ENCODE measurements at places on chromosomes 6 and 20.

DNA sequence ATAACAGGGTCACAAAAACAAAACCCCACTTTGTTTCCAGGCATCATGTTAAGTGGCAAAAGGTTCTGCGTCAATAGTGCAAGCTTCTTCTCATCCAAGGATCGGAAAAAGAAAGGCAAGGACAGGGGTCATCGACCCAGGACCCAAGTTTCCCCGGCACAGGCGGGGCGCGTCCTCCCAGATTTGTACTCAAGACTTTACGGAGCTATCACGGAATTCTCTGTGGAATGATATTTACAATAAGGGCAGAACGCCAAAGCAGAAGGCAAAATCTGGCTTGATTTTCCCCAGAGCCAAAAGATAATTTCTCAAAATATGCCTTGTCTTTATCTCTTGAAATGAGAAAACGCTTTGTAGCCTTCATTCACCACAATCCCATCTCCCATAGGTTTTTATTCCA is 25.5 kb downstream of the PDE10A start:
- DNase-seq, result no peak

GRCh38 chr6:33578164-33578563 is 1.9 kb downstream of the BAK1 start:
- DNase-seq, result no peak

DNA sequence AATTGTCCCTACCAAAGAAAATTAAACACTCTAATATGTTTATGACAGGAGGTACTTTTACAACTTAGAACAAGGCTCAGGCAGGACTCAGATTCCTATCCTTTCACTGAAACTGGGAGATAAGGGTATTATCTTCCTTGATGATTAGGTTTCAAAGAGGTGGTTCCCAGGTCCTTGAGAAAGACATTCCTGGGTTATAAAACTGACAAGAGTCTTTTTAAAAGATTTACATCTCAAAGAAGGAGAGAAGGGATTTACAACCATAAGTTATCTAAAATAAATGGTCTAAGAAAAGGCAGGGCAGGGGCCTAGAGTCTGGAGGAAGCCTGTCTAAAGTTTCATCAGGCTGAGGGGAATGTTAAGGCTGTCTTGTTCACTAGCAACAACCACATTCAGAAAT is 1492.5 kb downstream of the HACE1 start:
- no peak for DNase-seq

DNA sequence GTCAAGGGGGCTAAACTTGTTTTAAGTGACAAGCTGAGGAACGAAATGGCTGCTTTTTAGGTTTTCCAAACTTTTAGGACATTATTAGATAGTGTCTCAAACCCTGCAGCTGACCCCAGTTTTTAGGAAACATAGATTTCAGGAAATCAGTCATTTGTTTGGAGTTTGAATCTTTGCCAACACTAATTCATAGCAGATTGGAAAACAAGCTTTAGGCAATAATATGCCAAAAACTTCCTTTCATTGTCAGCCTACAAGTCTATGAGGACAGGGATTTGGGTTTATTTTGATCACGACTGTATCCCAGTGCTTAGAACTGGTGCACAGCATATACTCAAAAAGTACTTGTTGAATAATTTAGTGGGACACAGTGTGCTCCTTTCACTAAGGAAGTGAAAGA is 123.2 kb downstream of the TINAG start:
- DNase-seq, result no peak

DNA sequence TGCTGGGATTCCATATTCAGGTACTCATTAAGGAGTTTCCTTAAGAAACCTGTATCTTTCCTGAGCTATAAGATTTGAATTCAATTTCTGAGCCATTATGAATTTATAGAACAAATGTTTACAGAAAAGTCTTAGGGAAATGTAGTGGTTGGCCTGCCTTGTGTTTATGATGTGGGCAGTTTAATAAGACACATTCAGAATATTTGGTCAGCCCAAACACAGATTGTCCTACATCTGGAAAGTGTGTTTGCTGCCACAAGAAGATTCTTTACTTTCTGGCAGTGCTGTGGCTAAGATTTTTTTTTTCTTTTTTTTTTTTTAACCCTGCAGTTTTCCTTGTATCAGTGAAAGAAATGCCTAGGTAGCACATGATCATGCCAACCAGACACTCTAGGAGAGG is 15.2 kb downstream of the TBX18 start:
- no peak for DNase-seq

DNA sequence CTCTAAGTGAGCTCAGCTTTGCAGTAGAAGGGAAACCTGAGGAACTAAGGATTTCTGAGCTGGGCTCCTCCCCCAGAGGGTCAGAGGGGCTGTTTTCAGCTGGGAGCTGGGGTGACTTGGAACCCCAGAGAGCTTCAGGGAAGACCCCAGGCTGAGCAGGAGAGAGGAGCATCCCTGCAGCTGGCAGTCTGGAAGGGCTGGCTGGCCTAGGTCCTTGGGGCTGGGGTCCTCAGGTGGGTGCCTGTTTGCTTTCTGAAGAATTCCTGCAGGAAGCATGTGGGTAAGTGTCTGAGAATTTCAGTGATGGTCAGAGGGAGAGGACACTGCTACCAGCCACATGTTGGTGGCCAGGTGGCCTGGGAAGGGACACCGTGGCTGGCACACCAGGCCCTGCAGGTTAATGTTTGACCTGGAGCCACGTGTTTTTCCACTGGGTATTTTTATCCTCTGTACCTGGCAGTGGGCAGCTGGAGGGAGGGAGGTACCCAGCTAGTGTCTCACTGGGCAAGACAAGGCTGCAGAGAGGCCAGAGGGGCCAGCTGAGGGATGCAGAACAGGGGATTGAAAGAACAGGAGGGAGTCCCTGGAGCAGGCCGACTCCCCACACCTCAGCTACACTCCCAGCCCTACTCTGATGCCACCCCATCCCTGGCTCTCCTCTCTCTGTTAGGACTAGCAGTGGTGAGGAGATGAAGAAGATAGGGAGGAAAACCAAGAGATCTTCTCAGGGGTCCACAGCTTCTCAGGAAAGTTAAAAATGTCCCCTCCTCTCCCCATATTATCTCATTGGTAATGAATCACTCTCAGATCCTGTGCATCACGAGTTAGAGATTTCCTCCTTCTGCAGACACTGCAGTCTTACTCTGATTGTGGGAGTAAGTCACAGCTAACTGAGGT is 143.6 kb downstream of the VEGFA start:
- no peak for DNase-seq

DNA sequence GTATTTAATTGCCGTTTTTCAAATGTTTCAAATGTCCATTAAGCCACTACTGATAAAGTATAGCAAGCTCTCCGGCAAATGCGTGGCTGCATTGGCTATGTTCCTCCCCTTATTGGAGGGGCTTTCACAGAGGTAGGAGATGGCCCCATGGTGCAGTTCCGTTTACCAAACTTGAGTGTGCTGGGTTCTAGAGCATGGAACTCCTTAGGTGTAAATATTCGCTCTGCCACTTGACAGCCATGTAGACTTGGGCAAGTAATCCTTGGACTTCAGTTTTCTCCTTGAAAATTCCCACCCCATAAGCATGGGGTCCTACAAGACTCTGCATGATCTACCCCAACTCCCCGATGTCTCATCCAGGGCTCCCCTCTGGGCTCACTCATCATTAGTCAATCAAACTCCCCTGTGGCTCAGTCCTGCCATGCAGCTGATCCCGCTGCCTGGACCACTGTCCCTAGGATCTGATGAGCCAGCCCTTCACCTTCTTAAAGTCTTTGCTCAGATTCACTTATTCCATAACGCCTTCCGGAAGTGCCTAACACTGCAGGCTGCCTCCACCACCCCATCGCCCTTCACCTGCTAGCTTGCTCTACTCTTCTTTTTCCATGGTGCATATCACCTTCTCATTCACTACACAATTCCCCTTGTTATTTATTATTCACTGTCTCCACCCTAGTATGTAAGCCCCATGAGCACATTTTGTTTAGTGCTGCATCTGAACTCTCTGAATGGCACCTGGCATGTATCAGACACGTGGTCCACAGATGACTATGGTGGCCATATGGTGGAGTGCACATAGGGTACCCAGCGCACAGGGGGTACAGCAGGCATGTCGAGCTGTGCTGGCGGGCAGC is 18.8 kb downstream of the PRR18 start:
- DNase-seq, result no peak

- no peak for DNase-seq
Measured at GRCh38 chr6:116895935-116896334, 18.9 kb downstream of the RFX6 start.

DNA sequence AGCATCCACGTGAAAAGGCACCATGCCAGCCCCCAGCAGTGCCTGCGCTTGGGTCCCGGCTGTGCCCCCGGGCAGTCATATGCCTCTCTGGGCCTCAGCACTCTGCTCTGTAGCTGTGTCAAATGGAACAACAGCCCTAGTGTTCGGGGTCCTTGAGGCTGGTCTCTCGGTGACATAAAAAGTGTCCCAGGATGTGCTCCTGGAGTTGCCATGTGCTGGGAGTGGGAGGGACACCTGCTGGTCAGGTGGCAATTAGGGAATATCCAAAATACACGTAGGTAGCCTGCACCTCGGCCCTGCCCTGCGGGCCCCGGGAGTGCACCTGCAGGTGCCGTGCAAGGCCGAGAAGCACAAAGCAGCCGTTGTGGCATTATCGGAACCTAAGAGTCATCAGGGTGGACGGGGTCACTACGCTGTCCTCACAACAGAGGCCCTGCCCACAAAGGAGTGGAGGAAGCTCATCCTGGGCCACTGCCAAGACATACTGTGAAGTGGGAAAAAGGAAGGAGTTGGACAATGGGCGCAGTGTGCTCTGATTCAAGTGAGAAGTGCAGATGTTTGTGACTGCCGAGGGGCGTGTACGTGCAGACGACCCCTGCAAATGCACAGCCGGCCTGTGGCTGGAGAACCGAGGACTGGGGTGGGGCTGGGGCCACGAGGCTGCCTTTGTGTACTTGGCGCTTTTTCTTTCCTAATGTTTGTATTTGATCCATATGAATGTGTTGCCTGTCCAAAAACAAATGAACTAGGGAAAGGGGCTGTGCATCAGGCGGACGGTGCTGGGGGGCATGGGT is 24.6 kb downstream of the SLCO4A1 start:
- no peak for DNase-seq

- DNase-seq, result no peak
Measured at GRCh38 chr20:17965042-17965697, 3.4 kb downstream of the SNX5 start.

DNA sequence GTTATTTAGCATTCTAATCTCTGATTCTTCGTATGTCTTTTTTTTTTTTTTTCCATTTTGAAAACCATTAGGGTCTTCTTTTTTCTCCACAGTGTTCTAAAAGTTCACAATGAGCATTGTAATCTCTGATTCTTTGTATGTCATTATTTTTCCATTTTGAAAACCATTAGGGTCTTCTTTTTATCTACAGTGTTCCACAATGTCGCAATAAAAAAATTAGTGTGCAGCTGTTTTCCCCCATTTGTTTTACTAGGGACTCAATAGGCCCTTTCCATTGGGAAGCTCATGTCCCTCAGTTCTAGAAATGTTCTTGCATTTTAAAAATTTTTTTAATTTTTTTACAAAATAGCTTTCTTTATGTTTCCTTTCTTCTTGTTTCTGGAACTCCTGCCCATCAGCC is 64.2 kb downstream of the RNF182 start:
- no peak for DNase-seq

GRCh38 chr6:167840160-167840525 is 13.4 kb downstream of the AFDN start:
- DNase-seq, result no peak

GRCh38 chr6:161622779-161623178 is 348.9 kb upstream of the AGPAT4 start:
- no peak for DNase-seq

- no peak for DNase-seq
Measured at GRCh38 chr6:77424761-77425160, 38.5 kb downstream of the HTR1B start.

DNA sequence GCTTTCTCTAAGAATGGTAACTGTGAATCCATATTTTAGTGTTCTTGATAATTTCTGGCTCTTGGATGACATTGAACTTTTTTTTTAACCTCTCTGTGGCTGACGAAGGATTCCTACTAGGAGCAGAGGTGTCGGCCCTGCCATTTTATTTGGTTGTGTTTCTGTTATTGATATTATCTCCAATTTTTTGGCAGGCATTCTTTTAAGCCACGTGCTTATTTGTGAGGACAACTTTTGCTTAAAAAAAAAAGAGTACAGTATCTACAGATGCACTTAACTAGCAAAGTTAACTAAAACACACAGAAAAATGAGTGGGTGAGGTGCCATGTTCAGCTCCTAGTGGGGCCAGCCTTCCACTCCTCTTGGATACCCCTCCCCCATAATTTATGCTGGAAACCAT is 1.1 kb downstream of the FANCE start:
- DNase-seq, result no peak

GRCh38 chr20:41510847-41511450 is 107.2 kb downstream of the CHD6 start:
- DNase-seq, result no peak

- no peak for DNase-seq
Measured at GRCh38 chr6:92109956-92110355, 1309.4 kb downstream of the EPHA7 start.

DNA sequence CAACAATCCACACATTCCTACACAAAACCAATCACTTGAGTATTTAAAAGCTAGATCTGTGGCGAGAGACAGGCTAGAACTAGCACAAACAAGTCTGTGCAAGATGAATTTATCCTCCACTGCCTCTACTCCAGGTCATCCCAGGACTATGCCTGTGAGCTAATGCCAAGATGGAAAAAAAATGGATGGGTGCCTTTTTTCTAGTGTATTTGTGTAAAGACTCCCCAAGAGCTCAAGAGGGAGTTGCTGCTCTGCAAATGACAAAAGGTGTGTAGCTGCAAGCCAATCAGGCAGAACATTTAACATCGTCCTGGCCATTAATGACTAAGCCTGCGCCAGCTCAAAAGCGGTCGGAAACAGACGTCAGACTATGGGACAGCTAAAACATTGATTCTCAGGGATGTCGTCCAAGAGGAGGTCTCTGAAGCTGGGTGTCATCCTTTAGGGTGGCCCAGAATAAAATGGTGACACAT is 21.9 kb downstream of the ATXN1 start:
- no peak for DNase-seq

DNA sequence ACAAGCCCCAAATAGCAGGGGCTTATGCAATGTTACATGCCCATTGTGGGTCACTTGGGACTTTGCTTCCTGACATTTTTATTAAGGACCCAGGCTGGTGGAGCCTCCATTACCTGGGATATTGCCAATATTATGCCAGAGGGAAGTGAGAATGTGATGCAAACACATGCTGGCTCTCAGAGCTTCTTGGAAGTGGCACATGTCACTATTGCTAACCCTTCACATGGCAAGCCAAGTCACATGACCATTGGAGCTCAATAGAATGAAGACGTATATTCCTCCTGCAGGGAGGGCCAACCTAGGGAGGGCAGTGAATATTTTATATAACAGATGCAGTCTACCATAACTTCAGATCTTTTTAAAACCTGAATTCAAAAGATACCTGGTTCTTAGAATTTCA is 140.7 kb upstream of the ZFP64 start:
- no peak for DNase-seq

- peak; percentile 75 for DNase-seq
Measured at GRCh38 chr6:137811121-137811915, 55.7 kb upstream of the TNFAIP3 start.
